ENCODE measurements at places on chromosomes 3 and 15.

DNA sequence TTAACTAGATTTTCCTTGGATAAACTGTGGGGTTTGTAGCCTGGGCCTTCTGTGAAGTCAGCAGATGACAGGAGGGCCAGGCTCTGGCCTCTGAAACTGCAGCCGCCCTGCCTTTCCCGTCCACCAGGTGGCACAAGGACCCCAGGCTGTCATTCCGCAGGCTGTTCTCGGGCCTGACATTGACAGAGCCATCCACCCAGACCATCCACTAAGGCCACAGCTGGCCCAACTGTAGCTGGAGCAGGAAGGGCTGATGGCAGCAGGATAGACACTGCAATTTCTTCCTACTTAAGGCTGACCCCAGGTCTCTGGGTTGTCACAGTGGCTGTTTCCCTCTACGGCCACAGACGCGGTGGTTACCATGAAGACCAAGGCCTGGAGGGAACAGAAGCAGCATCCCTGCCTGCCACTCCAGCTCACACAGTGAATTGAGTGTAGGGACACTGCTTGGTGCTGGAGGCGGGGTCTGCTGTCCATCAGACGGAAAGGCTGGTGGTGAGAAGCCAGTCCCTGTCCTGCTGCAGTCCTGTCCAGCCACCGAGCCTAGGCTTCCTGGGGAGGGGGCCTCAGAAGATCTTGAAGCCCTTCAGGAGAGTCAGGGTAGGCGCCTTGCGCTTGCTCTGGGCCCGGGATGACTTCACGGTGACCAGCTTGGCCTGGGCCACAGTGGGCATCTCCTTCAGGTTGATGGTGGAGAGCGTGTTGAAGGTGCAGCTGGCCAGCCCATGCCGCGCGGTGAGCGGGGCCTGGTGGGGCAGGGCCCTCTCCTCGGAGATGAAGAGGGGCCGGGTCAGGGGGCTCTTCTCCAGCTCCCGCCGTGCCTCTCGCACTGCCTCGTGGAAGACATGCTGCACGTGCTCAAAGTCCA is 9.4 kb downstream of the SLC51B start:
- DNase-seq, result peak; percentile 86

GRCh38 chr15:74196175-74196574 is 6.4 kb downstream of the STRA6 start:
- peak; percentile 72 for DNase-seq

DNA sequence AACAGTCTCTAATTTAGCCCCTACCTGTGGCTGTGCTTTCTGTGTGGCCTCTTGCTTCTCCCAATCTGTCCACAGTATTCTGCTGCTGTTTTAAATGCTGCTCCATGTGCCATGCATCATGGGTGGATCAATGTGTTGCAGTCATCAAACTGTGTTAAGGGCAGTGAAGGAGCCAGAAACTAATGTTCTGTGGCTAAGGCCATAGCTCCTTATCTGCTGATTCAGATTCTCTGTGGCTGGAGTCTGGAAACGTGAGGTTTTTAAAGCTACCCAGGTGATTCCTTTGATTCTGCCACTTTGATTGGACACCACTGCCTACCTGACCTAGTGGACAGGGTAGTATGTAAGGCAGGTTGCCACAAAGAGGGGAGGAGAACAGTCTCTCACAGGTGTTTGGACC is 44.8 kb downstream of the MORC1 start:
- DNase-seq, result no peak

GRCh38 chr3:107260207-107260606 is 117.0 kb upstream of the CCDC54 start:
- no peak for DNase-seq

GRCh38 chr15:83887404-83887803 is 233.5 kb downstream of the ADAMTSL3 start:
- no peak for DNase-seq

GRCh38 chr3:116367761-116368395 is 77.4 kb downstream of the LSAMP start:
- no peak for DNase-seq

- DNase-seq, result no peak
Measured at GRCh38 chr15:78626381-78626995, 5.7 kb upstream of the CHRNA3 start.

DNA sequence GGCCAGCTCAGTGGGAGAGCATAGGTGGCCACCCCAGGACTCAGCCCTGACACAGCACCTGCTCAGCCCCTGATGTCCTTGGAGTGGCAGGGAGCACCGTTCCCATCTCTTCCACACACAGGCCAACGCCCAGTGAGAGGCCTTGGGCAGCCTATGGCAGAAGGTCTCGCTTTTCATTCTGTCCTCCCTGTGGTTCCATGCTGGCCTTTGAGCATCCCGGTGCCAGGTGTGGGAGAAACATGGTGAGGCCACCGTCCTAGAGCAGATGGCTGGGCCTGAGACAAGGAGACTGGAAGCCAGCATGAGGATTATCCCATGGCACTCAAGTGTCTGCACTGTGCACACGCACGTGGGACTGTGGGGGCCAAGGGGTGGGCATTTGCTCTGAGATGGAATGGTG is 25.1 kb downstream of the ADCY5 start:
- no peak for DNase-seq

DNA sequence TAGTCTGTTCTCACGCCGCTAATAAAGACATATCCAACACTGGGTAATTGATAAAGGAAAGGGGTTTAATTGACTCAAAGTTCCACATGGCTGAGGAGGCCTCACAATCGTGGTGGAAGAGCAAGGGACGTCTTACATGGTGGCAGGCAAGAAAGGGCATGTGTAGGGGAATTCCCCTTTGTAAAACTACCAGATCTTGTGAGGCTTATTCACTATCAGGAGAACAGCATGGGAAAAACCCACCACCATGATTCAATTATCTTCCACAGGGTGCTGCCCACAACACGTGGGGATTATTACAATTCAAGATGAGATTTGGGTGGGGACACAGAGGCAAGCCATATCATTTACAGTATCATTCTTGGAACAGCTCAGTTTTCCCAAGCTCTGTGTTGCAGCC is 268.0 kb downstream of the SUCLG2 start:
- DNase-seq, result no peak

DNA sequence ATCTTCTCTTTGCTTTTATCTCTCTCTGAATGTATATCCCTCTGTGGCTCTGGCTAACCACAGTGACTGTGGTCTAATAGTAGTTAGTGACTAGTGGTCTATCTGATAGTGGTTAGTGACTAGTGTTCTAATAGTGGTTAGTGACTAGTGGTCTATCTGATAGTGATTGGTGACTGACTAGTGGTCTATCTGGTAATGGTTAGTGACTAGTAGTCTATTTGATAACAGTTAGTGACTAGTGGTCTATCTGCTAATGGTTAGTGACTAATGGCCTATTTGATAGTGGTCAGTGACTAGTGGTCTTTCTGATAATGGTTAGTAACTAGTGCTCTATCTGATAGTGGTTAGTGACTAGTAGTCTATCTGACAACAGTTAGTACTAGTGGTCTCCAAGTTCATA is 110.5 kb downstream of the MDFIC2 start:
- DNase-seq, result no peak

DNA sequence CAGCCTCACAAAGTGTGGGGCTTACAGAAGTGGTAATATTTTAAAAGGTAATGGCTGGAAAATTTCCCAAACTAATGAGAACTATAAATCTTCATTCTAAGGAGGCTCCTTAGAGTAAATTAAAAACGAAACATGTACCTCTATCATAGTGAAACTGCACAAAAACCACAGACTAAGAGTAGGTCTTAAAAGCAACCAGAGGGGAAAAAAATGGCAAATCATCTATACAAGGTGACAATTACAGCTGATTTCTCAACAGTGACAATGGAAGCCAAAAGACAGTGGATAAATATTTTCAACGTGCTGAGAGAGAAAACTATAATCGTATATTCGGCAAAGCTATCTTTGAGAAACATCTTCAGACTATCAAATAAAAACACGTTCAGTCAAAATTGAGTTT is 20.6 kb downstream of the HEG1 start:
- no peak for DNase-seq

GRCh38 chr3:49492969-49493368 is 22.9 kb downstream of the DAG1 start:
- no peak for DNase-seq

DNA sequence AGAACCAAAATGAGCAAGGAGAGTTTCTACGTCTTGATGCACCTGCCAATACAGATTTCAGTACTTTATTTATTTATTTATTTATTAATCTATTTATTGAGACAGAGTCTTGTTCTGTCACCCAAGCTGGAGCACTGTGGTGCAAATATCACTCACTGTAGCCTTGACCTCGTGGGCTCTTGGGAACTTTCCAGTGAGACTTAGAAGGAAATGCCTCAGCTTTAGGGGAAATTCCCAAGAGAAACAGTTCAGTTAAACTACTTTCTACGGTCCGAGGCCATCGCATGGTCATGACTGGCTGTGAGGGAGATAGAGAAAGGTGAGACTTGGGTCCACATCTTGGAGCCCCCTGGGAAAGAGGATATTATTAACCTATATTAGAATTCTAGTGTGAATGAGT is 47.0 kb upstream of the HERC1 start:
- no peak for DNase-seq

GRCh38 chr3:5136211-5136918 is 14.3 kb downstream of the ARL8B start:
- DNase-seq, result peak; percentile 43

DNA sequence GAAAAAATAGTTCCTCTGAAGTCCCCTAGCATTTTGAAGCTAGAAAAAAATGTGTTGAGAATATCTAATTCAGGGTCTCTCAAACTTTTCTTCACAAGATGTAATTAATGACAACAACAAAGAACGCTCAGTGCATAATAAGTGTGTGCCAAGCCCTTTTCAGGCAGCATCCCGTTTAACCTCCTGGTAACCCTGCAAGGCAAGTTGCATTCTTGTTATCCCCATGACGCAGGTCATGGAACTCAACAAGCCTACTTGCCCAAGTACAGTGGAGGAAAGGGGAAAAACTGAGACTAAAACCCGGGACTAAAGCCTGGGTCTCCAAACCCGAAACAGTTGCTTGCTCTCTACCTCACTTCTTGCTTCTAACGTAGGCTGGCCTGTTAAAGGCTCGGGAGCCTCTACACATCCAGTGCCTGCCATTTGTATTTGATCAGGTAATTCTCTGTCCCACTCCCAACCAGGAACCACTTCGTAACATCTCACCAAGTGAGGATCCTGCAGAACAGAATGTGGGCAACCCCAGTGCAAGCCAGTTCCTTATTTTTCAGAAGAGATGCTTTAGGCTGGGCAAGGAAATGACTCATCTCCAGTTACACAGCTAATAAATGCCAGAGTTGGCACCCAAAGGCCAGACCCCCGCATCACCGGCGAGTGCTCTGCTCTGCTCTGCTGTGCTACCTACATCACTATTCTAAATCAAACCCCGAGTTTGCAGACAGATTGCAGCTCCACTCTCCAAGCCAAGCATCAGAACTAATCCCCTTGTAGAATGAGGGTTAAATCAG is 28.3 kb downstream of the LMCD1 start:
- peak; percentile 64 for DNase-seq

DNA sequence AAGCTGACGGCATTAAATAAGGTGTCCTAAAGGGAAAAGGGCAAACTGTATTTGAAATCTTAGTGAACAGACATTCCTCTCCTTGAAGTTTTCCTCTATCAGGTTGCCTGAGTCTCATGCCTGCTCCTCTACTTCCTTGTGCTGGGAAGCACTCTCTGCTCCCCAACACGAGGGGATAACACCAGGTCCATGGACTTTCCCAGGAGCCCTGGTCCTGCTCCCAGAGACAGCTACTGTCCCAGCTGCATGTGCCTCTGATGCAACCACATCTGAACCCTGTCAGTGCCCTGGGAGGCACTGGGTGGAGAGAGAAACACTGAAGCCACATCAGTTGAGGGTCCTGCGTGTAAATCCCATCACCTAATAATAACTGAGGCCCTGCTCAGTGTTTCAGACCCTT is 7.4 kb downstream of the TLR9 start:
- no peak for DNase-seq

DNA sequence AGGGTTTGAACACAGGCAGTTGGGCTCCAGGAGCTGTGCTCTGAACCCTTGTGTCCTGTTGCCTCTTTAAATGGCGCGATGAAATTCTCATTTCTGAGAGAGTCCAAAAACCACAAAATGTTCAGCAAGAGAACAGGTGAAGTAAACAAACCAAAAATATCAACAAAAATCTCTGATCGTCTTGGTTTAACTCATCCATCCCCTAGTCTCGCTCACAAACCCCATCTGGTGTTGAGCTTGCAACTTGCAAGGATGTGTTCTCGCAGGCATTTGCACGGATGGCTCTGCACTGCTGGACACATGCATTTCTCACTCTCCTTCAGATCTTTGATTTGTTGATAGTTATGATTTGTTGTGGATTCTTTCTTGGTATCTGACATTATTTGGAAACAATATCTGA is 31.1 kb downstream of the FAH start:
- DNase-seq, result no peak

- no peak for DNase-seq
Measured at GRCh38 chr15:33145447-33145846, 49.1 kb downstream of the FMN1 start.

DNA sequence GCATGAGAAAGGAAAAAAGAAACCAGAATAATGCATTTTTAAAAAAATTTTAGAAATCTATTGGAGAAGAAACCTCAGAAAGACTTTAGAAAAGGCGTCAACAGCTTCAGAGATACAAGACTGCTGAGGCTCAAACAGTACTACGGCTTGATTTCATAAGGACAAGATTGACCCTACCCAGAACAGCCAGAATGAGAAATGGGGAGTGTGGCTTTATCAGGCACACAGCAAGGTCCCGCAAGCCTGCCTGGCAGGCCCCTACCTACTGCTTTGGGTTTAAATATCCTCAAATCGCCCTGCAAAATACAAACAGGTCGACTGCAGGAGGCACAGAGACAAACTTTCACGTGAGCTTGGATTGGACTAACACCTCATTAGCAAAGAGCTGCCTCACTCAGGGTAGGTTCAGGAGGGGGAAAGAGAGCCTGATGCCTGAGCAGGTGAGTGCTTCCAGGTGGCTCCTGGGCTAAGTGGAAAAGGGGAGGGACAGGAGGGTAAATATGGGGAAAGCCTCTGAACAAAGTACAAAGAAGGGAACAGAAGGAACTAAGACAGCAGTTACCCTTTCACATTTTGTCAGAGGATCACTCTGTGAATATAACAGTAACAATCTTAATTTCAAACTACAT is 87.5 kb downstream of the RORA start:
- no peak for DNase-seq

GRCh38 chr3:100106094-100106493 is 8.2 kb downstream of the FILIP1L start:
- DNase-seq, result no peak

DNA sequence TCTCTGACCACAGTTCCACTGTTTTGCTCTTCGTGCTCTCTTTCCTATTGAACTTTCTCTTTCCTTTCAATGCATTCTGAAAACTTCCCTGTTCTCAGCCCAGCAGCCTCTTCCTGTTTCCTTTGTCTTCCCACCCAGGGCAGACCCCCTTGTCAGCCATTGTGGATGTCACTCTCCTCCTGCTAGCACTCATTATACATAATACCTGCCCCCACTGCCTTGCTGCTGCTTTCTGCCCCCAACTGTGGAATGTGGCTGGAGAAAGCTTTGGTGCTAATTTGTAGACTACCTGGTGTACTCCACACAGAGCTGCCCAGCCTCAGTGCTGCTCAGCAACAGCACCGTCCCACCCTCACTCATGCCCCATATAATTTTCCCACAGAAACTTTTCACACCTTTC is 80.2 kb downstream of the CHCHD6 start:
- no peak for DNase-seq

GRCh38 chr3:178200316-178200715 is 335.9 kb upstream of the KCNMB2 start:
- no peak for DNase-seq

GRCh38 chr3:189292667-189293484 is 121.1 kb downstream of the TPRG1 start:
- no peak for DNase-seq

GRCh38 chr3:165549037-165549436 is 288.2 kb downstream of the BCHE start:
- no peak for DNase-seq
